ENCODE measurements at places on chromosomes 13 and 19. TPM values are rescaled to one million over a fixed set of nuclear protein-coding genes. Genes with fewer than 3 reads are reported as not detected.

The GAS6 gene
- 57.0 TPM for polyA plus RNA-seq

The SRRM5 gene
- not detected for polyA plus RNA-seq

The CERS1 gene
- 21.7 TPM for polyA plus RNA-seq

The ZNF665 gene
- 2.6 TPM for polyA plus RNA-seq

The FXYD3 gene
- polyA plus RNA-seq: not detected

The PBX4 gene
- polyA plus RNA-seq: 8.1 TPM

The ZNF439 gene
- 2.0 TPM for polyA plus RNA-seq

The MAST1 gene
- polyA plus RNA-seq: 105 TPM

The ZNF470 gene
- polyA plus RNA-seq: 9.6 TPM

The IL12RB1 gene
- not detected for polyA plus RNA-seq

The C5AR1 gene
- polyA plus RNA-seq: not detected

The DNAAF3 gene
- polyA plus RNA-seq: 0.38 TPM

The PTGER1 gene
- not detected for polyA plus RNA-seq

The LHB gene
- not detected for polyA plus RNA-seq

The ARHGAP45 gene
- 2.8 TPM for polyA plus RNA-seq

The UHRF1 gene
- polyA plus RNA-seq: 1.8 TPM

The ODAD3 gene
- 5.4 TPM for polyA plus RNA-seq

The PCDH9 gene
- 3.5 TPM for polyA plus RNA-seq

The POLD1 gene
- polyA plus RNA-seq: 20.2 TPM

The EPS8L1 gene
- polyA plus RNA-seq: 28.0 TPM

The PRR19 gene
- polyA plus RNA-seq: 1.4 TPM

The ARL11 gene
- polyA plus RNA-seq: not detected

The BCL2L12 gene
- polyA plus RNA-seq: not detected
